Naive thymus-derived CD4-positive, alpha-beta T cell (primary cell): ENCODE measurements at places on chromosomes 1 and 21. TPM values are rescaled to one million over a fixed set of nuclear protein-coding genes. Genes with fewer than 3 reads are reported as not detected.

The NBPF15 gene
- 259 TPM for total RNA-seq

GRCh38 chr1:51044199-51044598, 57.8 kb upstream of the C1orf185 start:
- DNase-seq, result no peak

DNA sequence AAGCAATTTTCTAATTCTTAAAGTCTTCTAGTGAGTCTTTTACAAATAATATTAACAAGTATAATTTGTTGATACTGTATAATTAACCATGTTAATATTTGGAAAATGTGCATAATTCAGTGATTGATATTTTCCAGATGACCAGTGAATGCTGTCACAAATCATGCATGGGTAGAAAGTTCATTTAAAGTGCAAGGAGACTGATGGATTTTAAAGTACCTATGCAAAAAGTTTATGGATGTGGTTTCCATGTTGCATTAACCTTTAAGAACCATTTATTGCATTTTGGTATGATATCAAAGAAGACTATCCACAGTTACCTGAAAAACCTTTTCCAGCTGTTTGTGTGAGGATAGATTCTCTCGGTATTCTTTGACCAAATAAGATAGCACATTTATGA, 23.2 kb downstream of the CDC73 start:
- no peak for DNase-seq

GRCh38 chr1:214398490-214398889, 117.5 kb downstream of the SMYD2 start:
- no peak for DNase-seq

GRCh38 chr1:184648160-184648855, 106.3 kb downstream of the EDEM3 start:
- no peak for DNase-seq

The TCP10L gene
- total RNA-seq, result 0.13 TPM

DNA sequence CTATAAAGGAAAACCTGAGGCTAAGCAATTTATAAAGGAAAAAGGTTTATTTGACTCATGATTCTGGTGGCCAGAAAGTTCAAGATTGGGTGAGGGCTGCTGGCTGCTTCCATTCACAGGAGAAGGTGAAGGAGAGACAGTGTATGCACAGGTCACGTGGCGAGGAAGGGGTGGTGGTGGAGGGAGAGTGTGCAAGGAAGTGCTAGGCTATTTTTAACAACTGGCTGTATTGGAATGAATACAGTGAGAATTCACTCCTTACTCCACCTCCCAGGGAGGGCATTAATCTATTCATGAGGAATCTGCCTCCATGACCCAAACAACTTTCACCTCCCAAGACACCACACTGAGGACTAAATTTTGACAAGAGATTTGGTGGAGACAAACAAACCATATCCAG, 51.0 kb downstream of the SYDE2 start:
- DNase-seq, result no peak

GRCh38 chr1:25519624-25520023, 23.8 kb upstream of the LDLRAP1 start:
- no peak for DNase-seq

The RGS13 gene
- not detected for total RNA-seq

The CCDC27 gene
- not detected for total RNA-seq

GRCh38 chr1:94186946-94187345, 50.4 kb downstream of the ARHGAP29 start:
- DNase-seq, result no peak

DNA sequence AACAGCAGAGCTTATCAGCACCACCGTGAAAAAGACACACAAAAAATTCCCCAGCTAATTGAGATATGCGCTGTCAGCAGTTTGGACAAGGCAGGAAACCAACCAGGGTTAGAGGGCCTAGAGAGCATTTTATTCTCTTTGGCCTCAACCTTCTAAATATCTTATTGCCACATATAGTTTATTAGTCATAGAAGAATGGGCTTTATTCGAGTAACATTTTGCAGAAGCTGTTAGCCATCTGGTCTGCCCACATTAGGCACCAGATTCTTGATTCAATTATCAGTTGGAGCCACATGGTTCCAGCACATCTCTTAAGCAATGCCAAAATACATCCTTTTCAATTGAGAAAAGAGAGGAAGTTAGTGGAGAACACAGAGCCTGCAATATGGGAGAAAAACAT, 109.9 kb upstream of the CXADR start:
- no peak for DNase-seq

The INTS11 gene
- 125 and 126 TPM in 2 replicates for total RNA-seq

GRCh38 chr1:103561643-103562395, 9.6 kb upstream of the AMY2B start:
- no peak for DNase-seq

DNA sequence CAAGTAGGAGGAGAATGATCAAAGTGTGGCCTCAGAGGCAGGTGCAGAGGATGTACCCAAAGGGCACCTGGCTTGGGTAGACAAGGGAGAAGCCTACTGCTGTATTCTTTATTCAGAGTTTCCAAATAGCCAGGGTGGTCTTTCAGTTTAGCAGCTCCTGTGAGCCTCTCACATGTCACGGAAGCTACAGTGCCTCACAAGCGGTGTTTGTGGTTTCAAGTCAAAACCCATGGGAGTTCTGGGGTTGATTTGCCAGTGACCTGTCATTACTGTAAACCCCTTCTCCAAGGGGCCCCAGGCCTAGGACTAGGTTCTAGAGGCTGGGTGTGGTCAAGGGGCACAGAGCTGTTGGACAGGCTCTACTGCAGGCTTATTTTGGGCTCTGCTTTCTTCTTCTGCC, 10.2 kb upstream of the IL10 start:
- DNase-seq, result no peak

GRCh38 chr1:55554611-55555010, 339.4 kb upstream of the USP24 start:
- no peak for DNase-seq

DNA sequence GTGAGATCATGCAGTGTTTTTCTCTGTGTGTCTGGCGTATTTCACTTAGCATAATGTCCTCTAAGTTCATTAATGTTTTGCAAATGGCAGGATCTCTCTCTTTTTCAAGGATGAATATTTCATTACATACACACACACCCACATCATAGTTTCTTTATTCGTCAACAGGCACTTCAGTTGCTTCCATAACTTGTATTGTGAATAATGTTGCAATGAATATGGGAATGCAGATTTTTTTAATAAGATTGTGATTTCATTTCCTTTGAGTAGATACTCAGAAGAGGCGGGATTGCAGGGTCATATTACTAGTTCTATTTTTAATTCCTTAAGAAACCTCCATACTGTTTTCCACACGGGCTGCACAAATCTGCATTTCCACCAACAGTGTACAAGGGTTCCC, 134.0 kb downstream of the CLEC20A start:
- DNase-seq, result no peak

The AXDND1 gene
- total RNA-seq, result not detected

- peak; percentile 75 for DNase-seq
Measured at GRCh38 chr1:28248273-28249012, 10.9 kb upstream of the SESN2 start.

The CATSPERE gene
- total RNA-seq, result 0.43 and 0.77 TPM in 2 replicates

GRCh38 chr1:108708691-108709660, 3.7 kb upstream of the FNDC7 start:
- peak; percentile 56 for DNase-seq

DNA sequence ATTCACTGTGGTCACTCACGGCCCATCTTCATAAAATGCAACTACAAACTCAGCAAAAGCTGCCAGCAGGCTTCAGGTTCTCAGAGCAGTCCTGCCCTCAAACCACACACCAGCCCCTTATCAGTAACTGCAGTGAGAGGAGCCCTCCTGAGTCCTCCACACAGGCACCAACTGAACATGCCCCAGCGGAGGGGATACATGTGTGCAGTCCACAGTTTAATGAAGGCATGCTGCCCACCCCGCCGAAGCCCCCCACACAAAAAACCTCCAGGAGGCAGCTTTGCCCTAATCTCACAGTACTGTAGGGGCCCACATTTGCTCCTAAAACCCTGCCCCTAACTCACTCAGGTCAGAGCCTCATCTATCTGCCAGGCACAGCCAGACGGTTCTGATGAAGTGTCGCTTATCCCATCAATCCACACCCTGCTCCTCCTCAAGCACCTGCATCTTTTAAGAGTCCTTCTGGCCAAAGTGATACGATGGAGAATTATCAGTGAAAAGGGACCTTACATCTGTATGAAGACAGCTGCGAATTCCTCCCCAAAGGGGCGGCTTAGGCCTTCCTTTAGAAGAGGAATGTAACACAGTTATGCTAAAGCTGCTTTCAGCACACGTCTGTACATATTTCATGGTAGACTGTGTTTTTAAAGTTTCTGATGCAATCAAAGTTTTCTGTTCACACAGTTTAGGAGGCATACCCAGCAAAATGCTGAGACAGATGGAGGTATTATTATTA, 3.5 kb downstream of the ABCB10 start:
- DNase-seq, result no peak

- DNase-seq, result no peak
Measured at GRCh38 chr1:62423580-62424242, 13.1 kb upstream of the USP1 start.

The TEX38 gene
- not detected for total RNA-seq

The SUMO3 gene
- total RNA-seq, result 48.3 TPM

The JAM2 gene
- not detected for total RNA-seq

The MTMR11 gene
- 2.3 TPM for total RNA-seq

The VWA5B1 gene
- total RNA-seq, result 0.08 TPM
